T-cell (primary cell): ENCODE measurements at places on chromosomes 12 and 14.

DNA sequence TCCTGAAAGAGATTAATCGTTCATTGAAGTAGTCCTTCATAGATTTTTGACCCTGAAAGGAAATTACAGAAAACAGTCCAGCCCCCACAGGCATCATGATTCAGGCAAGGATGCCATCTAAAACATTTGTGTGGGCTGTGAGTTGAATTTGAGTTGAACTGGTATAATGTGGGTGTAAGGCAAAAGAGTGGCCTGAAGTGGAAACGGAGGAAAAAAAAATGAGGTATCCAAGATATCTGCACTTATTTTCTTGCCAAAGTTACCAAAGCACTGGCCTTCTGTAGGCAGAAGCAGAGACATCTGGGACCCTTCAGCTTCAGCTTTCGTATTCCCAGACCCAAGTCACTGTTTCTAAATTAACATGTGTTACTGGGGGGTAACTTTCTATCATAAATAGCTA lies 105.1 kb upstream of the DIO2 start:
- DNase-seq: no peak

DNA sequence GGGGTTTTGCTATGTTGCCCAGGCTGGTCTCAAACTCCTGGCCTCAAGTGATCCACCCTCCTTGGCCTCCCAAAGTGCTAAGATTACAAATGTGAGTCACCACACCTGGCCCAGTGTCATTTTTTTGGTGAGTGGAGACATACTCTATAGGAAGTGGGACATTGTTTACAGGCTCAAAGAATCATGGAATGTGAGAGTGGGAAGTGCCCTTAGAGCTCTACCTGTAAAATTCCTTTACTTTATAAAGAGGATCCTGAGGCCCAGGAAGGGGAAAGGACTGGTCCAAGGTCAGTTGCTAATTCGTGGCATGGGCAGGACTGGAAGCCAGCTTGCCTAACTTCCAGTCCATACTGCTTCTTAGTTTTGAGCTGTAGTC lies 8.7 kb upstream of the ADCK1 start:
- no peak for DNase-seq

DNA sequence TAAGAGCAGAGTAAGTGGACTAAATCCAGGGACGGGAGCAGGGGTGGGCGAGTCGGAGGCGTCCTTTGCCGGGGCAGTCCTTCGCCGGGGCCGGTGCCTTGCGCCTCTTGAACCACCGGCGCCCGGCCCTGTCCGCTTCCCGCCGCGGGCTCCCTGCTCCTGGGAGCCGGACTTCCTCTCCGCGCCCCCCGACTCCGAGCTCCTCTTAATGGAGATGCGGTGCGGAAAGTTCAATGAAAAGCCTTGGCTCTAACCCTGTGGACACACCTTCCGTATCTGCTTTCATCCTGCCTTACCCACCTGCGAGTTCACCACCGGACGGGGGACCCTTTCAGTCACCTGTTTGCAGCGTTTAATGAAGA lies 412 bp downstream of the FGFR1OP2 start:
- DNase-seq: no peak

DNA sequence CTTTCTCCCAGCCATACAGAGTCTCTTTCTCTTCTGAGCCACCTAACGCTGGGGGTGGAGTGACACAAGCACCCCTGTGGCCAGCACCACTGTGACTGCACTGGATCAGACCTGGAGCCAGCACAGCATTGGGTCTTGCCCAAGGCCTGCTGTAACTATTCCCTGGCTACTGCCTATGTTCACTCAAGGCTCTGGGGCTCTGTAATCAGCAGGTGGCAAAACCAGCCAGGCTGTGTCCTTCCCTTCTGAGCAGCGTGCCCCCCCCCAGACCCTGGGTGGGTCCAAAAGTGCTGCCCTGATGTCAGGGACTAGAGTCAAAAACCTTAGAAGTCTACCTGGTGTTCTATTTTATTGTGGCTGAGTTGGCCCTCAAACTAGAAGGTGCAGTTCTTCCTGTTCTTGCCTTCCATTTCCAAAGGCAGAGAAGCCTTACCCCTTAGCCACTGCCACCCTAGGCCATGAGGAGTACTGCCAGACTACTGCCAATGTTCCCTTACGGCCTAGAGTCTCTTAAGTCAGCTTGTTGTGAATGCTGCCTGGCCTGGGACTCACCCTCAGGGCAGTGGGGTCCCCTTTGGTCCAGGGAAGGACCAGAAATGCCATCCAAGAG lies 49.9 kb downstream of the PELI2 start:
- DNase-seq: no peak

DNA sequence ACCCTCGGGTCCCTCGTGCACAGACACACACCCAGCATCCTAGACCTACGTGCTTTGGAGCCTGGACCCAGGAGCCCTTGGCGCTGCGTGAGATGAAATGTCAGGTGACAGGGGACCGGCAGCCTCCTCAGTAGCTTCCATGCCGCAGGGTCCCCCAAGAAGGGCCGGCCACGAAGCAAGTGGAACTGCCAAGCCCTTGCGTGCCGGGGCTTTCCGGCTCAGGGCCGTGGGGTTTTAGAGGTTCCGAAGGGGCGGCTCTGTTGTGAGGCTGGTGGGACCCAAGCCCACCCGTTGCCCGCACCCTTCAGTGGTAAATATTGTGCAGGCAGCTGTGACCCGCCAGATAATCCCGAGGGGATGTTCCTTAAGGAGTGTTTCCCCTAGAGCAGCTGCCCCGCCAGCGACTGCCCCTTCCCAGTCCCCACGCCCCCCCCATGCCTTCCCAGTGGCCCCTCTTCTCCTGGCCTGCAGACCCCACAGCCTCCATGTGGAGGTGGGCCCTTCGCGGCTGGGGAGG lies 133.7 kb downstream of the ADGRD1 start:
- DNase-seq: no peak

DNA sequence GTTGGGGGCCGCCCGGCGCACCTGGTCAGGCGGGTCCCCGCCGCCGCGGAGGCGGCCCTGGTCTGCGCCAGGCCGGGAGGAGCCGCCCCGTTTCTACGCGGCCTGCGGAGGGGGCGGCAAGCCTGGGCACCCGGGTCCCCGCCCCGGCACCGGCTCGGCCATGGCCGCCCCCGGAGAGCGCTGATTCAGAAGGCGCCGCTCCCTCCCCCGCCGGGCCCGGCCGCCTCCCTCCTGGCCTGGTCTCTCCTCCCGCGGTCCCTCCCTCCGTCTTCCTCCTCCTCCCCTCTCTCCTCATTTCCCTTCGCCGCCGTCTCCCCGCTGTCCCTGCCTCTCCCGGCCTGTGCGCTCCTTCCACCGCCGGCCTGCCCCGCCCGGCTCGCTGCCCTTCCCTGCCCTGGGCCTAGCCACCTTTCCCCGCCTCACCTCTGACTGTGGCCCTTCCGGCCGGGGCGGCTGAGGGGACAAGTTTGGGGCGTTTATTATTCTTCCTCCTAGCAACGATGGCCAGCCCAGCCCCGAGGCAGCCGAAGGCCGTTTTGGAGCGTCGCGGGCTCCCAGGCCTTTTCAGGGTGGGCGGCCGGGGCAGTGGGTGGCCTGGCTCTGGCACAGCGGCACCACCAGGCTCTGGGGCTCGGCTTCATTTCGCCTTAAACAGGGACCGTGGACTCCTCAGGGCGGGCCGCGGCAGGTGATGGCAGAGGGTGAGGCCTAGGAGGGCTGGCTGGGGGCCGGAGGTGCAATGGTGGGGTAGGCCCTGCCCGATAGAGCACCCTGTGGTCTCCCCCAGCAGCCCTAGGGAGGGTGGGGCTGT lies 768 bp downstream of the CEP170B start:
- DNase-seq: no peak

DNA sequence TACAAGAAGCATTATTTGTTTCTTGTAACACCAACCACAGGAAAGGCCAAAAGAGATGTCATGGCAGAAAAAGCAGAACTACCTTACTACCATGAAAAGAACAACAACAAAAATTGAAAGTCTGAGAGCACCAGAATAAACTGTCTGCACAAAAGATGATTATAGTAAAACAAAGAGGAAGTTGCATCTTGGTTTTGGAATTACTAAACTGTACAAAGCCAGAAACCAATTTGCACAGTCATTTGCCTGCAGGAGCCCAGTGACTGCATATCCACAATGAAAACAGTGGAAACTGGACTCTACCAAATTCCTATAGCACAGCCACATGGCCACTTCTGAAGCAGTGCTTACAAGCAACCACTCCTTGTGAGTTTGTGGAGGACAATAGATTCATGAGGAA lies 276.2 kb downstream of the SSPN start:
- no peak for DNase-seq

- DNase-seq: no peak
These were observed 38.7 kb downstream of the KCNH5 start for GRCh38 chr14:63006531-63006930.

DNA sequence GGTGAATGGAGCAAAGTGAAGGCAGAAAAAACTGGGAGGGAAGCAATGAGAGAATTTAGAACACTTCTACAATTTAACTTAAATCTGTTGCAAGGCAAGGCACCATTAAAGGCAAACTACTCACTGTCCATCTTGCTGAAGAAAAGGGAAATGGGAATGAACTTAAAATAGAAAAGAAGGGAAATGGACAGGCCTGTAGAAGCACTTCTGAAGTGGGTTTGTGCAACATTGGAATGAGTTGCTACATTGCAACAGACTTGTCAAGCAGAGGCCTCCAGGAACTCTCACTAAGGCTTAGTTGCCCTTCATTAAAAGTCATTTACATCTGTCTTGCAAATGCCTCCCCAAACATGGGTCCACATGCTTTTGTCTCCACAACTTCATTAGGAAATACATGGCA lies 13.7 kb upstream of the OR10AD1 start:
- no peak for DNase-seq

DNA sequence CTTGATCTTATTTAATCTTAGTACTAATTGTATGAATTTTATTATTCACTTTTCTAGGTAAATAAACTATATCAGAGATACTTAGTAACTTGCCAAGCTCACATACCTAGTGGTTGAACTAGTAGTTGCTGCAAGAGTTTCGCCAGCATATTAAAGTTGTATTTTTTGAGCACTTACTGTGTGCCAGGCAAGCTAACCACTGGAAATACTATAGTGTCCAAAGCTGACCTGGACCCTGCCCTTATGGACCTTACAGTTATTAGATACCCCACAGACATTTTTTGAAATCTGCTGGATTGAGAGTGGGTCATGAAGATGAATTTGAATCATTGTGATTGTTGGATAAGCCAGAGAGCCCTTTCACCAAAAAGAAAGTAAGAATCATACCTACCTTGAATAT lies 125.0 kb downstream of the RAD51B start:
- no peak for DNase-seq

- no peak for DNase-seq
These were observed 319.4 kb downstream of the SYT1 start for GRCh38 chr12:79183926-79184325.

- DNase-seq: no peak
These were observed 1102.2 kb downstream of the TRHDE start for GRCh38 chr12:73374360-73374759.

- no peak for DNase-seq
These were observed 54.5 kb downstream of the C12orf75 start for GRCh38 chr12:105384916-105385535.

DNA sequence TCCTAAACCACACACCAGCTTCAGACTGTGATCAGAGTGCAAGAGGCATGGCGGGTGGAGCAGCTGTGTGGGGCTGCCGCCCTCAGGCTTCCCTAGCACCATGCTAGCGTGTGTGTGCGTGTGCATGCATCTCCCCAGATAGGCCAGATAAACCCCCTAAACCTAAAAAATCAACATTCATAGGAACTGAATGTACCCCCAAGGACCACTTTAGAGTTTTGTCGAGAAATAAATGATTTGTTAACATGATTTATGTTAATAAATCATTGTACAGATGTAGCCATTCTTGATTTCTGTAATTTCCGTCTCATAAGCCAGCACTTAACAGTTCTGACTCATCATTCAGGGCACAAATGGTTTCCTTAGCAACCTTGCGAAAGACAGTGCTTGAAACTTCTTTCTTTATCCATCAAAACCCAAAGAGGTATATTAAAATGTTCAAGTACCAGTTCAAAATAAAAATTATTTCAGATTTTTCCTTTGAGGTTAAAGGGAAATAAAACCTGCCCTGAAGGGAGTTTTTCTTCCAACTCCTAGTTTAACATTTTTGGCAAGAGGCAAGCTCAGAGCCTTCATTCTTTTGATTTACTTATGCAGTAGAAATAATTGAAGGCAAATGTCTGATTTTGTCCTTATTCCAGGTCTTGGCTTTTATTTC lies 206.2 kb upstream of the RGS6 start:
- DNase-seq: no peak

- DNase-seq: no peak
These were observed 121.2 kb downstream of the HMGA2 start for GRCh38 chr12:65945457-65945856.

GRCh38 chr12:104292872-104293794 lies 10.4 kb upstream of the EID3 start:
- no peak for DNase-seq

DNA sequence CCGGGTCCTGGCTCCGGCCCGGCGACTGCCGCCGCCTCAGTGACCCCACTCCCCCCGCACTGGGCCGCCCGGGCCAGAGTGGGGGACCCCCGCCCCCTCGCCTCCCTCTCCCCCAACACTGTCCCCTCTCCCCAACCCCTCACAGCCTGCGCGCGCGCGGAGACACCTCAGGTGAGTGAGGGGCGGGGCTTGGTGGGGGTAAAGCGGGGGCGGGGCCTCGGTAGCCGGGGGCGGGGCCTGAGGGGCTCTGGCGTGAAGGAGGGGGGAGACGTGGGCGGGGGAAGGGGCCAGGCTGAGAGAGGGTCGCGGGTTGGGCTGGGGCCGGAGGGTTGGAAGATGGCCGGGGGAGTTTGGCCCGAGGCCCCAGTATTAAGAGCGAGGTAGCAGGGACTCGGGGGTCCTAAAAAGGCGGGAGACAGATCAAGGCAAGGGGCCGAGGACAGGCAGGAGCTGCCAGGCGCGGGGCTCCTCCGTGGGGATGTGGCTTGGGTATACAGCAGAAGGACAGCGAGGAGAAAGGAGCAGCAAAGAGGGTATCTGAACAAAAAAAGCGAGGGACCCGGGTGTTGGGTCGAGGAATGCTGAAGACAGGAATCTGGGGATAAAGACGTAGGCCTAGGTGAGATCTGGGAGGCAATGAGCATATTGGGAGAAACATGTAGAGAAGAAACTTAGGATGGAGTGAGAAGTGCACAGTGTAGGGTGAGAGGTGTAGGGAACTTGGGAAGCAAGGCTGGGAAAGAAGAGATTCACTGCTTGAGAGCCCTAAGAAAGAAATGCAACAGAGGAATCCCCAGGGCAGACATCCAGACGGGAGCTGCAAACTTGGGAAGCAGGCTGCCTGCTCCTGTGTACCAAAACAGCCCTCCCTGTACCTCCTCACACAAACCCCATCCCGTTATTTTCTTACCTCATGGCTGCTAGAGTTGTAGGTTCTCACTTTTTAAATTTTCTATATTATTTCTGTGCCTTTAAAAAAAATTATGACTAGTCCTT lies 10.8 kb downstream of the SUOX start:
- peak; percentile 69 for DNase-seq

- DNase-seq: no peak
These were observed 20.6 kb downstream of the PKP2 start for GRCh38 chr12:32876004-32876403.

DNA sequence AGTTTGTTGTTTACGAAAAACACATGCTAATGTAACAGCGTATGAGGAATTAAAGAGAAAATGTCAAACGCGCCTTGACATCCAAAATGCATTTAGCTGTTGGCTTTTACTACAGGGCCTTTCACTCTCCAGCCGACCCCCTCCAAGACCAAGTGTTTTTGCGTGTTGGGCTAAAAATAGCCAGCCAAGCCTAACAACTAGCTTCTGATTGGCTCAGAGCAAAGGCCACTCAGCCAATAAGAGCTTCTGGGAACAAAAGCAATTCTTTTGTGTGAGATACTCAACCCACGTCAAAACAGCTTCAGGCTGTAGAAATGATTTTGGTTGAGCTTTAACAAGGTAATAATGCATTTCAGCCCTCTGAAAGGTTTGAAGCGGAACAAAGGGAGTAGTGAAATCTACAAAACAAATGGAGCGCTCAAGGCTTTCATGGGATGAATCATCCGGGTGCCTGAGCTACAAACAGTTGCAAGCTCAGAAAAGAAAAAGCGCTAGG lies 198.7 kb upstream of the DCN start:
- no peak for DNase-seq
